ENCODE measurements at places on chromosomes 13 and 19. TPM values are rescaled to one million over a fixed set of nuclear protein-coding genes. Genes with fewer than 3 reads are reported as not detected.

DNA sequence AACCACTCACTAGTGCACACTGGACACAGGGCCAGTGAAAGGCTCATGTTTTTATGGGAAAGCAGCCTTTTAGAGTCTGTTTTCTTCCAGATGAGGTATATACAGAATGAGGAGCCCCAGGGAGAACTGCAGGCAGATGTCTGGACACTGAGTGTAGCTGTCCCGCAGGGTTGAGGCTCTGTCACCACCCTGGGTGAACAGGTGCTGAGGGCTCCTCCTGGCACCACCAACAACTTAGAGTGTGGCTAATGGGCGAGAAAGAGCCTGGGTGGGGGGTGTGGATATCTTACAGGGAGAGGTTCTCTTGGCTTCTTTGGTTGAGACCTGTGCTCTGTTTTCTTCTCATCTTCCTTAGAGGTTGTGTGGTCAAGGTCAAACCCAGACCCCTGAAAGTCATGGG lies 202.1 kb upstream of the GPR12 start:
- DNase-seq, result no peak

DNA sequence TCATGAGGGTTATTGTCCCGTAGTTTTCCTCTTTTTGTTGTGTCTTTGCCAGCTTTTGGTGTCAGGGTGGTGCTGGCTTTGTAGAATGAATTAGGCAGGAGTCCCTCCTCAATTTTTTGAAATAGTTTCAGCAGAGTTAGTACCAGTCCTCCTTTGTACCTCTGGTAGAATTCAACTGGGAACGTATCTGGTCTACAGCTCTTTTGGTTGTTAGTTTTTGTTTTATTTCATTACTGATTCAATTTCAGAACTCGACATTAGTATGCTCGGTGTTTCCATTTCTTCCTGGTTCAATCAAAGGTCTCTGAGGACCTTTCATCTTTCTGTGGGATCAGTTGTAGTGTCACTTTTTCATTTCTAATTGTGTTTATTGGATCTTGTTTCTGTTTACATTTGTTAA lies 1237.0 kb upstream of the PCDH9 start:
- DNase-seq, result no peak

GRCh38 chr19:13985771-13986347 lies 20.3 kb downstream of the RFX1 start:
- no peak for DNase-seq

DNA sequence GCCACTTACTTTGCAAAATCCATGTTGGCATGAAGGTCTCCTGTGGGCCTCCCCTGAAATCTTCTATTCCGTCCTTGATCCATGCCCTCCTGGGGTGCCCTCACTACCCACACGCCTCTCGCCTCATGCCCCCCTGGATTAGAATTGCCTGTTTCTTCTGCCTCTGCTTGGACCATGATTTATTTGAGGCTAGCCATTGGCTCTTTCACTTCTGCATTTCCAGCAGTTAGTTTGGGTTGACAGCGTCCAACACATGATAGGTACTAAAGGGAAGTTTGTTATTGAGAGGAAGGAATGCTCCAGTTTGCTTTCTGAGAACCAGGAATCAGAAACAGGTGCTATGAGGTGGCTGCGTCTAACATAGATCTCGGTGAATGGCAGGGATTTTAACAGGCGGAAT lies 30.5 kb upstream of the TPTE2 start:
- no peak for DNase-seq

DNA sequence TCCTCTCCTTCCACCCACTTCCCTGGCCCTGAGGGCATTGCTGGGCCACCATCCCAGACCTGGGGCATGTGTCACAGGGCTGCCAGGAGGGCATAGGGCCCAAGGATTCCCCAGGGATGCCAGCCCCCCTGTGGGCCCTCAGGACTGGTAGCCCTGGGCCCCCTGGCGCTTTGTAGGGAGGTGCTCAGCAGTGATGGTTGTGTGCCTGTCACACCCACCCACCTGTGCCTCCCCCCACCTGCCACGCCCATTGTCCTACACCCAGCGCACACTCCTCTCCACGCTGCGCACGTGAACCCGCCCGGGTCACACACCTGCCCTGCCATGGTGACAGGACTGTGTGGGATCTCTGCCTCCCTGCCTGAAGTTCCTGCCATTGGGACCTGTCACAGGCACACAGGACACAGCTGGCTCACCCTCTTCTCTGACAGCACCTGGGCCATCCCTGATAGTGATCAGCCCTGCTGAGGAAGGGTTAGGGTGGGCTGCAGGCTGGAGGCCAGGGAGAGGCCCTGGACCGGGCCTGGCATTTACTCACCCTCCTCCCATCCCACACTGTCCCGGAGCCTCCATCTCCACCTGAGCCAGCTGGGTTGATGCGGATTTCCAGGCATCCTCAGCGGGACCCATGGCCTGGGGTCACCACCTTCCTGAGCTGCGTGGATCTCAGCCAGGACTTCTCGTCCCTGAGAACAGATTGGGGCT lies 23.9 kb downstream of the WTIP start:
- DNase-seq, result peak; percentile 11

TBXA2R gene
- total RNA-seq, result 0.33 TPM

GRCh38 chr13:77779552-77780272 lies 82.2 kb downstream of the SLAIN1 start:
- no peak for DNase-seq

GRCh38 chr19:34925278-34925855 lies 1.3 kb upstream of the ZNF30 start:
- no peak for DNase-seq

DNA sequence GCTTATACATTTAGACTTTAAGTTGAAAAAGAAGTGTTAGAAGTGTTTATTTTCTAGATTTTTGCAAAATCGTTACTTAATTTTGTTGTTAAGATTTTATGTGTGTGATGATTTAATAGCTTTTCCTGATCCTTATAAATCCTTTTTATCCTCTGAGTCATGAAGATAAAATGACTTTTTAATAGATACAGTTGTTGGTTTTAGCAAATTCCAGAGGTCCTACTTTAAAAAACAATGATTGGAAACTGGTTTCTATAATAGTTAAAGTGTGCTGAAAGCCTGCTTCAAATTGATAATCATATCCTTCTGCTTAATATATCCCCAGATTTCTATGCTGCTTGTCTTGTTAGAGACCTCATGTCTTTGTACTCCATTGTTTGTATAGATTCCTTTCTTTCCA lies 39.0 kb downstream of the RNASEH2B start:
- no peak for DNase-seq

DNA sequence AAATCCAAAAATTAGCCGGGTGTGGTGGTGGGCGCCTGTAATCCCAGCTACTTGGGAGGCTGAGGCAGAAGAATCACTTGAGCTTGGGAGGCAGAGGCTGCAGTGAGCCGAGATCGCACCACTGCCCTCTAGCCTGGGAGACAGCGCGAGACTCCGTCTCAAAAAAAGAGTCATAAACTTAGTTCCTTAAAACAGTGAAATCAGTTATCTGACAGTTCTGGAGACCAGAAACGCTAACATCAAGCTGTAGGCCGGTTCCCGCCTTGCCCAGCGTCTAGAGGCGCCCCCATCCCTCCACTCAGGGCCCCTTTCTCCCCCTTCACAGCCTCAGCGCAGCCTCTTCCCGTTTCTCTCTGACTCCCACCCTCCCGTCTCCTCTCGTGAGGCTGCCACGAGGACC lies 11.9 kb downstream of the ADAT3 start:
- DNase-seq, result no peak

GRCh38 chr13:30091691-30092090 lies 215.7 kb downstream of the KATNAL1 start:
- DNase-seq, result no peak

ZNF99 gene
- total RNA-seq, result 0.16 TPM

DNA sequence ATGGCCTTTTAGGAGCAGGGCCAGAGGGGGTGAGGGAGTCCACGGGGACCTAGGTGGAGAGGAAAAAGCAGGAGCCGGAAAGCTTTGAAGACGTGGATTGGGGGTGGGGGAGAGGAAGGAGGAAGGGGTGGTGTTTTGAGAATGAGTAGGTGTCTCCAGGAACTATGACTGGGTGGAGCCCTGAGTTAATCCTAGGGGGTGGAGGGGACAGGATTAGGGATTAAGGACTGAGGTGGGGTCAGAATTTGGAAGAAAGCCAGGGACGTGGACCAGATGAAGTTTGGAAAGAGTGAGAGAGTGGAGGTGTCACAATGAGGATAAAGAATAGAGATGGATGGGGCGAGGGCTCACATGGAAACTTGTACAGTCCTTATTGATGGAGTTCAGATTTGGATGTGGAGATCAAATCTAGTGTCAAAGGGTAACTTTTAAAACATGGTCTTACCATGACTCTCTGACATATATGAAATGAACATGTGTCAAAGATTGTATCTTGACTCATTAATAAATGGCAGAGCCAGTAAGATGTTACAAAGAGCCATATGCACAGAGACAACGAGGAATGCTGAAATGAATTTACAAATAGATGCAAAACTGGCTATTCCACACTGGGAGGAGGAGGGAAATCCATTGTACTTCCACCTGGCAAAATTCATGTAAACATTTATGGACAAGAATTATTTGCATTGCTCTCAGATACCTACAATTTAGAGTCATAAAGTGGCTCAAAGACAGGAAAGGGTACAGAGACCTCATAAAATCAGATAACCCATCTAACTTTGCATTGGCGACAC lies 1.7 kb upstream of the KLK13 start:
- no peak for DNase-seq

TNNI3 gene
- total RNA-seq, result 2.6 TPM

GRCh38 chr13:19604306-19604705 lies 29.2 kb upstream of the MPHOSPH8 start:
- no peak for DNase-seq

- DNase-seq, result no peak
These were observed 313.3 kb downstream of the GPC6 start for GRCh38 chr13:93539914-93540313.

- no peak for DNase-seq
These were observed 18.0 kb downstream of the ZNF91 start for GRCh38 chr19:23377276-23377675.

GRCh38 chr19:33947265-33947964 lies 150.7 kb downstream of the KCTD15 start:
- DNase-seq, result no peak

- DNase-seq, result peak; percentile 87
These were observed 19.6 kb upstream of the NFIC start for GRCh38 chr19:3346677-3347353.

DNA sequence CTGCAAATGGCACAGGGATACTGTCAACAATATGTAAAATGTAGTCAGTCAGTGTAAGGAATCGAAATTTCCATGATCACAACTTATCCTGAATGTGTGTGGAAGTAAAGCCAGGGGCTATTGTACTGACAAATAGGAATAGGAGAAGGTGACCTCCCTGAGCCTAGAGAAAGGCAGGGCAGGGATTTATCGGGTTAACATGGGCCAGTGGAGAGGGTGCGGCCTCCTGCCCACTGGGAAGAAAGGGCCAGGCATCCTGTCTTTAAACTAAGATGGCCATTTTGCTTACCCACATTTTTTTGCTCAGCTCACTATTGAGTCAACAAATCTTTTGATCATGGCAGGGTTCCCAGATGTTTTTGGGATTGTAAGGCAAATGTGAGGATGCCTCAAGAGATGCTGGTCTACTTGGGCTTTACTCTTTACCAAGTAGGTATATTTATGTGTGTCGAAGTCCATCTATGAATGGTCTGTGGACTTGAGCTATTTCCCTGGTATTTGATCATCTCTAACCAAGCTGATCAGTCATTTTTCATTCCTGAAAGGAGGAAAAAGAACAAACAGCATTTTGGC lies 116.6 kb upstream of the RNF113B start:
- no peak for DNase-seq

GRCh38 chr19:39064405-39064804 lies 19.8 kb upstream of the ACP7 start:
- DNase-seq, result no peak

- DNase-seq, result no peak
These were observed 37.8 kb upstream of the SLC7A10 start for GRCh38 chr19:33263325-33264023.

DNA sequence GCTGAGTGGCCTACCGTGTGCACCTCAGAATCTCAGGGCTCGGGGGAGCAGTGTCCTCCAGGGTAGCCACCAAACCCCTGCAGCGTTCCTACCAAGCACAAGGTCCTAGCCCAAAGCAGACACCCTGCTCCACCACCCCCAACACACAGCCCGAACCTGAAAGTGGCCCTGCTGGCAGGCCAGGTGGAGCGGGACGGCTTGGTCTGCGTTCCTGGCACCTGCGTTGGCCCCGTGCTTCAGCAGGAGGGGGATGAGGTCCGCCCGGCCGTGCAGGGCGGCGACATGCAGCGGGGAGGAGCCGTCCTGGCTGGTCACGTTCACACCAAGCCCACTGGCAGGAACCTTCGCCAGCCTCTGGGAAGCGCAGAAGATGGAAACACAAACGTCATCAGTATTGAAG lies 26.5 kb downstream of the PDCD5 start:
- no peak for DNase-seq

GRCh38 chr13:113849981-113850721 lies 13.7 kb downstream of the GAS6 start:
- no peak for DNase-seq
